Epithelial cell of proximal tubule (primary cell): ENCODE measurements at places on chromosomes 6 and 20. TPM values are rescaled to one million over a fixed set of nuclear protein-coding genes. Genes with fewer than 3 reads are reported as not detected.

Gene EGFL8
- 3.1 and 6.5 TPM in 2 replicates for total RNA-seq

Gene GTF2H4
- total RNA-seq: 15.0 and 19.1 TPM in 2 replicates

Gene SLC17A1
- total RNA-seq: not detected in 2 replicates

Gene VSTM2L
- total RNA-seq: 2.8 and 4.5 TPM in 2 replicates

Gene RSPO3
- 0.35 TPM in 1 of 2 replicates, not detected in the other for total RNA-seq

Gene PLN
- not detected in 2 replicates for total RNA-seq

Gene BMP5
- total RNA-seq: 0.07 TPM in 1 of 2 replicates, not detected in the other

Gene F13A1
- total RNA-seq: 5.4 TPM in 1 of 2 replicates, not detected in the other
